ENCODE measurements at places on chromosomes 3 and 15.

DNA sequence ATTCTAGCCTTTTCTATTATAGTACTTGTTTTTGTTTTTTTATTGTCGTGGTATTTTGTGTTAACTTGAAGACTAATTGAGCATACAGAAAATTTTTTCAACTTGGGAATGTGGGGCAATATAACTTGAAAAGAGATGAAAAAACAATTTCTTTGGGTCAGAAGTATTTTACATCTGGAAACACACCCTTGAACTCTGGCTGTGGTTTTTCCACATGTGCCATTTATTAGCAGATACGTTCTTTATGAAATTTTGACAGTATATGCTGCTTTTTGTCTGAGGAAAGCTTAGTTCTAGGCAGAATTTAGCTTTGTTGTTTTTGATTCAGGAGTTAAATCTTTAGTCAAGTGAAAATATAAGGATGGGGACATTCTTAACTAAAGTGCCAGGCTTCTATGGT, 44.7 kb downstream of the TCF12 start:
- ATAC-seq, result no peak

- ATAC-seq, result no peak
These were observed 62.7 kb downstream of the RHCG start for GRCh38 chr15:89433686-89434085.

- no peak for ATAC-seq
These were observed 67.3 kb downstream of the ATG7 start for GRCh38 chr3:11339541-11339940.

DNA sequence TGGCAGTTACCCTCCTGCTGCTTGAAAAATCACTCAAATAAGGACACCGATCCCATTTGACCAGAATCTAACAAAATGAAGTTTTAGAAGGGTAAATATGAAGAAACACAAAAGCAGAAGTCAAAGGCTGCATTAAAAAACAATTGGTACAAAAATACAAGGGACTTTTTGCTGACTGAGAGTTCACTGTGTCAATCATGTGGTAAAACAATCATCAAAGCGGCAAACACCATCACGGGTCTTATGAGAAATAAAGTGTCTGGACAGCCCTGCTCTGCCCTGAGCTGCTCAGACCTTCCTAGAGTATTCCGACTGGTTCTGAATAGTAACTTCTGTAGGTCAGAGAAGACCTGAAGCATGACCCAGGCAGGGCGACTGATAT, 137.2 kb upstream of the RAD18 start:
- ATAC-seq, result no peak

DNA sequence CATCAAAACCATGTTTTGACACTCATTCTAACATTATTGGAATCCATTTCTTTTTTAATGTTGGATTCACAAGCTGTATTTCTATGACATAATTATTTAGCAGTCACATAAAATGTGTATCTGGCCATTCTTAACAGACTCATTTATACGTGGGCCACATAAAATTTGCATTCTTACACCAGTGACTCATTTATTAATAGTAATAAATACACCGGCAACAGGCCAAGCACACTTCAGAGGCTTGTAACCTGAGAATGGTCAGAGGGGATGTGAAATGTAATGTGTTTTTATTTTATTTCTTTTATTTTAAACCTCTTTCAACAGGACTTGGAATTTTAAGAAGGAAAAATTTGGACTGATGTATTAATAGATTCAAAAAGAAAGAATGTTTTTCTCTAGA, 384.9 kb upstream of the RARB start:
- no peak for ATAC-seq

GRCh38 chr3:113274425-113275257, 63.3 kb downstream of the BOC start:
- no peak for ATAC-seq

DNA sequence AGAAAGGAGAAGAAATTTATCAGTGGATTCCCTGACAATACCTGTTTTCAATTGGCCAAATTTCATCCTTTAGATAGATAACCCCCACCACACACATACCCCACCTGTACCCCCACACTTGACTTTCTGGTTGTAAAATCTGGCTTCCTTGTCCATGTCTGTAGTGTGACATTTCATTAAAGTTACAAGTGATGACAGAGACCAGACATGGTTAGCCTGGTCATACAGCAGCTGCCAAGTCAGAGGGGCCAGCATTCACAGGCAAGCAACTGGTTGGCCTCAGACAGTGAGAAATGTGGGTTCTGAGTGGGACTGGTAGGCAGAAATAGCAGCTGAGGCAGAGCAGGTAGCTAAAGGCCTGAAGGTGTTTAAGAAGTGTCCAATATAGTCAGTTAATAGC, 238.6 kb upstream of the SOX14 start:
- no peak for ATAC-seq

GRCh38 chr3:8278448-8278847, 223.2 kb upstream of the LMCD1 start:
- no peak for ATAC-seq

GRCh38 chr3:31289584-31289983, 243.1 kb upstream of the STT3B start:
- no peak for ATAC-seq

- no peak for ATAC-seq
These were observed 8.8 kb upstream of the GOLGA8J start for GRCh38 chr15:30073915-30074314.

GRCh38 chr3:148951599-148952361, 39.6 kb upstream of the GYG1 start:
- no peak for ATAC-seq

DNA sequence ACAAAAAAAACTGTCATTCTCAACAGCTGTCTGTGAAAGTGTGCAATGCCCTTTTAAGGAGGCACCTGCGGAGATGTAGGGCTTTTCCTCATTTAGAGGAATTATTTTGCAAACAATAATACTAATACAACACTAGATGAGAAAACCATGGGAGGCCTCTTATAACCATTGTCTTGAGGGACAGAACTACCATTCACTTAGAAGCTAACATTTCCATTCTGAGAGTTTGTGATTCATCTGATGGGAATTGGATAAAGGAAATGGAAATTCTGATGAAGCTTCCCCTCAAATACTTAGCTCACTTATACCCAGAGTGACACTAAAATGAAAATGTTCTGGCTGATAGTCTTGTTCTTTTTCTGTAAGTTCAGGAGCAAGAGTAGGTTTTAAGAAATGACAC, 147.7 kb downstream of the CADPS start:
- ATAC-seq, result no peak

DNA sequence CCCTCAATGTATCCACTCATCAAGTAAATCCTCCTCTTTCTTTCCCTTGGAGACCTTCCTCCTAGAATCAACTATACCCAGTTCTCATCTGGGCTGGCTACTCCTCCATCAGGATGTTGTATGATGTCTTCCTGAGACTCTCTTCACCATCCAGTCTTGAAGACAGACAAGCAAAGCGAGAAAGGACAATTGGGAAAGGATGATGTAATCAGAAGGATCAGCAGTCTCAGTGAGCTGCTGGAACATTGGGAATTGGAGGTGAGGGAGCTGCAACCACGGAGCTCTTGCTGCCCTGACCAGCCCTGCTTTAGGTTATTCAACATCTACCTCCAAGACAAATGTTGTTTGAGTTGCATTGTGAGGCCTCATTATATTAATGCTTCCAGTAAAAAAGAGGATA, 48.0 kb upstream of the UBP1 start:
- ATAC-seq, result no peak

DNA sequence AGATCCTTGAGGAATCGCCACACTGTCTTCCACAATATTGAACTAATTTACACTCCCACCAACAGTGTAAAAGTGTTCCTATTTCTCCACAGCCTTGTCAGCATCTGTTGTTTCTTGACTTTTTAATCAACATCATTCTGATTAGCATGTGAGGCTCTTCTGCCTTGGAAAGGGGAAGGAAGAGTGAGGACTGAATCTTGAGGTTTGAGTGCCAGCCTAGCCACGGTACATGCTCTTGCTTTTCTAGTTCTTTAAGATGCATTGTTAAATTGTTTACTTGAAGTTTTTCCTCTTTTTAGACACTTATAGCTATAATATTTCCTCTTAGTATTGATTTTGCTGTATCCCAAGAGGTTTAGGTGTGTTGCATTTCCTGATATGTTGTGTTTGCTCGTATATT, 596.1 kb downstream of the OTOL1 start:
- no peak for ATAC-seq

GRCh38 chr3:184742676-184743135, 30.8 kb upstream of the MAGEF1 start:
- ATAC-seq, result no peak

GRCh38 chr3:196159952-196160804, 51.0 kb downstream of the ZDHHC19 start:
- ATAC-seq, result peak; percentile 40

- ATAC-seq, result no peak
These were observed 26.6 kb upstream of the MGA start for GRCh38 chr15:41633609-41634008.

- no peak for ATAC-seq
These were observed 49.3 kb downstream of the STRIT1 start for GRCh38 chr3:155244216-155244615.

- ATAC-seq, result no peak
These were observed 428.8 kb upstream of the ONECUT1 start for GRCh38 chr15:53218666-53219580.

DNA sequence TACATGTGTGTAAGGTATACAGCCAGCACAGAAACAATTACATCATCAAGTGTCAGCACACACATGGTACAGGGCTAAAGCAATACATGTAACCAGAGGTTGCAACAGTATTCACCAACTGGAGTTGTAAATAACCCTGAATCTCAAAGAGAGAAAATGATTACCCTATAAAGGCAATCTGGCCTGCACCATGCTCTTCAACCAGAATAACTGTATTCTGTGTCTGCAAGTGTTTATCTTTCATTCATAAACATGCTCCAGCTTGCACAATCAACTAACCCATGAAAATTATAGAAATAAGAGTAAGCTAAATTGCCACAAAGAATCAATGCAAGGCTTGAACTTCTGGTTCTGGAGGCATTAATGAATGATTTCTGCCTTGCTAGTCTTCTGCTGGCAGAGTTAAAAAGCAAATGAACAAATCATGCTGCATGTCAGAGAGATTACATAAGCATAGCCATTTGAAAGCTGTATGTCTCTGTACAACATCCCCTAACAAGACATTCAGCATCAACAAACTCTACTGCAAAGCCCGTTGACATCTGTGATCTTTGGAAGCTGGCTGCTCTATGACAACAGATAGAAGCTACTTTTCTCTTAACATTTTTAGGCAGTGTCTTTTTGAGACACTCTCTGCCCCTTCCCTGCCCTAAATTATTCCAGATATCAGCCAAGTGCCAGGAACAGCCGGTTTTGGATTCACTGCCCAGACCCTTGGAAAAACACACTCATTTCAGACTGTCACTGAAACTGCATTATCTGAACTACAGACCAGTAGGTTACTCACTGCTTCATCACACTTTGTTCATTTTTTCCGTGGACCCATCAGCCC, 871.0 kb downstream of the OTOL1 start:
- ATAC-seq, result no peak

GRCh38 chr15:82044373-82045178, 1.2 kb downstream of the MEX3B start:
- ATAC-seq, result no peak

DNA sequence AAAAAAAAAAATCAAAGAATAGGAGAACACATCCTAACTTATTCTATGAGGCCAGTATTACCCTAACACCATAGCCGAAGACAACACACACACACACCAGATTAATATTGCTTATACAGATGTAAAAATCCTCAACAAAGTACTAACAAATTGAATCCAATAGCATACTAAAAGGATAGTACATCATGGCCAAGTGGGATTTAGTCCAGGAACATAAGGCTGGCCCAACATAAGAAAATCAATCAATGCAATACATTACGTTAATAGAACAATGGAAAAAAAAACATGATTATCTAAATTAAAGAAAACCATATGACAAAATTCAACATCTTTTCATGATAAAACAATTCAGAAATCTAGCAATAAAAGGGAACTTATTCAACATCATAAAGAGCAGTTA, 79.1 kb downstream of the ADAMTS9 start:
- no peak for ATAC-seq

- ATAC-seq, result no peak
These were observed 209.3 kb upstream of the UMPS start for GRCh38 chr3:124520970-124521369.

DNA sequence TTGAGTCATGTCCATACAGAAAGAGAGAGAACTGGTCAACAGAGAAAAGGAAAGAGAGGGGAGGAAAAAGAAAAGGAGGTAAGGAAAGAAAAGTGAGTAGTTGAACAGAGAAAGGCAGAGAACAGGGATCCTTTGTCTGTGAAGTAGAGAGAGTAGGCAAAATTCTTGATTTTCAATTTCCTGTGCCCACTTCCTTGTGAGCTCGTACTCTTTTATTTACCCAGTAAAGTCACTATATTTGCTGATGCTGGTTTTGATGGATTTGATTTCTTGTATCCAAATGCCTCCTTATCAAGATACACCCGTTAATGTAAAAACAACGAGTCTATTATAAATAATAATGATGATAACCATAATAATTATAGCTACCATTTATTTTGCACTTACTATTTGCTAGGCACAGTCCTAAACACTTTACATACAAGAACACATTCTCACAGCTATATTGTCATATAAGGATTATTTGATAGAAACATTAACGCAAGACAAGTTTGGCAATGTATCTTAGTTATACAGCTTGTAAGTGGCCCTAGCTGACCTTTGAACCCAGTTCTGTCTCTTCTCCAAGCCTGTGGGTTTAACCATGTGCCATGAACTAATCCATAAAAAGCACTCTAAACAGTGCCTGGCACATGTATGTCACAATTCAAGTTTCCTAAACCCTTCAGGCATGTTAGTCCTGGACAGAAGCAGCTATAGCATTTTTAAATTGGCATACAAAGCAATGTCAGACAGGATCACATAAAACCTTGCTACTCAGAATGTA, 6.7 kb upstream of the P2RY1 start:
- no peak for ATAC-seq

GRCh38 chr3:77319711-77320110, 279.8 kb downstream of the ROBO2 start:
- ATAC-seq, result no peak

DNA sequence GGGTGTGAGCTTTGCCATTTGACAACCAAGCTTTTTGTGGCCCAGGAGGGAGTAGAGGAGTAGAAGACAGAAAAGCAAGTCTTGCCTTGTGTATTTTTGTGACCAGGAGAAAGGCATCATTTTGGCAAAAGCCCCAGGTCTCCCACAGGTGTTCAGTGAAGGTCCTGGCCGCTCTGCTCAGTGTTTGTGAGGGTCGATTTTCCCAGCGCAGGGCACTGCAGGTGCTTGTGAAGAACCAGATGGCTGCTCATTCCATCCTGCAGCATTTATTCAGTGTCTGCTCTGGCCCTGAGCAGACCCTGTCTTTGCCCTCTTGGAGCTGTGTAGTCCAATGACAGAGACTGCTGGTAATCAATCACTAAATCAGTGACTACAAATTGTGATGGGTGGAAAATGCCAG, 19.5 kb downstream of the TRAK1 start:
- no peak for ATAC-seq

DNA sequence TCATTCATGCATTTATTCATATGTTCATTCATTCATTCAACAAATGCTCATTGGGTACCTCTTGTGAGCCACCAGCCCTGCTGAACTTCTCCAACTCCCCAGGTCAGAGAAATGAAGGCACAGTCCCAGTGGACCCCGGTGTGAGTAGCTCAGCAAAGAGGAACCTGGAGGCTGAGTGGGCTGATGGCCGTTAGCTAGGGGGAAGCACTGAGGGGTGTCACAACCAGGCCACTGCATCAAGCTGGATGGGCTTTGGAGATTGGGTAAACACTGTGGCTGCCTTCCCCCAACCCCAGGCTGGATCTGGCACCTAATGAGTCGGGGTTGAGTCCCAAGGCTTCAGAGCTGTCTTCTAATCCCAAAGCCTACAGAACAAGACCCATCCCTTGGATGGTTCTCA, 12.1 kb upstream of the ALAS1 start:
- no peak for ATAC-seq

Data from activated T-helper 17 cell treated with anti-CD3 and anti-CD28 coated beads, Interleukin-2, amount 50 U/mL, for 72 hours (primary cell).